ENCODE measurements at places on chromosomes 1 and 21.
A peak's percentile ranks its signal among the peaks of the same experiment; 100 is the strongest.

- DNase-seq = no peak
These were observed 3.6 kb upstream of the ZDHHC18 start for GRCh38 chr1:26822737-26823395.

GRCh38 chr1:235330918-235331285 is 2.5 kb downstream of the GGPS1 start:
- DNase-seq = no peak

- no peak for DNase-seq
These were observed 681.5 kb downstream of the MATN1 start for GRCh38 chr1:30041741-30042437.

- no peak for DNase-seq
These were observed 151.7 kb upstream of the NEGR1 start for GRCh38 chr1:72434070-72434469.

DNA sequence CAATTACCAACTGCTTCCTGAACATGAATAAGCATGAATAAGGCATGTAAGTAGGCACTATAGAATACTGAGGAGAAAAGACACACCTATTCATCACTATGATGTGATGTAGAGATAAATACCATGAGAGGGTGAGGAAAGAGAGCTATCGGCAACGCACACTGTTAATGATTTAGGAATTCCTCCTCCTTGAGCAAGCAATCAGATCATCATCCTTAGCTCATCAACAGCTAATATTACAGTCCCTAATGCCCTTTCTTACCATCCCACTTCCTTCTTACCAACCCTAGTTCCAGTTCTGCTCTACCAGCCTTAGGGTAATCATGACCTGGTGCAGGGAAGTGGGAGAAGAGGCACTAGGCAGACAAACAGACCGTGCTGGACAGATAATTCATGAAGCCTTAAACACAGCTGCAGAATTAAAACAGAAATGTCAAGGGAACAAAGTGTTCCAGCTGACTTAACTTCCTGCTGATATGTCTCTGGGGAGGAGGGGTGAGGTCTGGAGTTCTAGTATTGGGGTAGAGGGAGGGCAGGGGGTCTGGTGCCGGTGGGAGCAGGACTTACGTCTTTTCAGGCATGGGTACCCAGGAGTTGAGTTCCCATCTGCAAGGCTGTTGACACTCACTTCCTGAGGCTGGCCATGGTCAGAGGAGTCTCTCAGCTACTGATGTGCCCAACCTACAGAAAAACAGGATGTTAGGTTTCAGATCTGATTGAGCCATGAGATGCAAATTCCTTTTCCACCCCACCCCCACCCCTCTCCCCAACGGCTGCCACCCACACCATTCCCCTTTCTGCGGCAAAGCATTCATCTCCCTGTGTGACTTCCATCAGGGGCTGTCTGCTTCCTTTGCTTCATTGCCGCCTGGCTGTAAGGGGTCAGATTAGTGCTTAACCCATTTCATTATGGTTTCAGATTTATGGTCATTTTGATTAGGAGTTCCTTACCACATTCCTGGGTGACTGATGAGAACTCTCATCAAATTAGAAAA is 12.6 kb upstream of the RCSD1 start:
- DNase-seq = no peak

DNA sequence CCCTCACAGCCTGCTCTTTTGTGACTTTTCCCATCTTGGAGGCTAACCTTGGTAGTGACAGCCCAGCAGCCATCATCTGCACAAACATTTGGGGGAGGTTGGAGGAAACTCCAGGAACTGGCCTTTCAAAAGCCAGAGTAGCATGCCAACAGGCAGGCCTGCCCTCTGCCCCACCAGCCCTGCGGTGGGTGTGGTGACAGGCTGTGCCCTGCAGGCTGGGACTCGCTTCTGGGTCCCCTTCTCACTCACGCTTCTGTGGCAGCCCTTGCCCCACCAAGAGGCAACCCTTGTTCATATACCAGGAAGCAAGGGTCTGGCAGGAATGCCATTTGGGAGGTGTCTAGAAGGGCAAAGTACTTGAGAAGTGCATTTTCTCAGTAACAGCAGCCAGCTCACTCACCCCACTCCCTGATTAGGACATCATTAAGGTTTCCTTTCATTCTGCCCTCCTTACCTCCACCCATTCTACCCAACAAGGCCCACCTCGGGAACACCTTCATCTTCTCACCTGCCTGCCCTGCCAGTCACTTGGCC is 20.8 kb upstream of the FAM3B start:
- DNase-seq = no peak

- DNase-seq = no peak
These were observed 29.8 kb downstream of the PGM1 start for GRCh38 chr1:63622849-63623566.

DNA sequence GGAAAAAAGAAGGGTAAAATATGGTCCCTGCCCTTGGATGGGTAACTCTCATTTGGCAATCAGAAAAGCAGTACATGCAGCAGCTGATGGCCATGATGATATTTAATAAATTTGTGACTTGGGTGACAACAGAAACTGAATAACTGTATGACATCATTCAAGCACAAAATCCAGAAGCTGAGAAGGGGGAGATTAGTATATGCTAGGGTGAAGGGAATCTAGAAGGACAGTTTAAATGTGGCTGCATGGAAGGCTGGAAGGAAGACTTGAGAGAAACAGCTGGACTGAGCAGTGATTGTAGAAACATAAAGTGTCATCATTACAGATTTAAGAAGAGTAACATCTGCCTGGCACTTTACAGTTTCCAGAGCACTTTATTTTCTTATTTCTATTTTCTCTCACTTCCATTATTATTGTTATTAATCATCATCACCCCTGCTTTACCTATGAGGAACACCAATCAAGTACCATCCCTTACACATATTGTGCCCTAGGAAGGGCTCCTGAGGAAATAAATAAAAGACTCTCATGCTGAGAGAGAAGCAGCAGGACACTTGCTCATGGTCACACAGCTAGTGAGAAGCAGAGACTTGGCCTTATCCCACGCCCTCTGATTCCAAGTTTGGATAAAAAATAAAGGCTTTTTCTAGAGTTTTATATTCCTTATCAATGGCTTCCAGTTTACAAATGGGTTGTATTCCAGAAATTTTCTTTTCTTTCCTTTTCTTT is 207.2 kb downstream of the PBX1 start:
- DNase-seq = no peak

GRCh38 chr1:144551543-144552424 is 40.9 kb upstream of the PPIAL4F start:
- DNase-seq = peak; percentile 72

- DNase-seq = no peak
These were observed 189.6 kb downstream of the KAZN start for GRCh38 chr1:14788080-14788479.

DNA sequence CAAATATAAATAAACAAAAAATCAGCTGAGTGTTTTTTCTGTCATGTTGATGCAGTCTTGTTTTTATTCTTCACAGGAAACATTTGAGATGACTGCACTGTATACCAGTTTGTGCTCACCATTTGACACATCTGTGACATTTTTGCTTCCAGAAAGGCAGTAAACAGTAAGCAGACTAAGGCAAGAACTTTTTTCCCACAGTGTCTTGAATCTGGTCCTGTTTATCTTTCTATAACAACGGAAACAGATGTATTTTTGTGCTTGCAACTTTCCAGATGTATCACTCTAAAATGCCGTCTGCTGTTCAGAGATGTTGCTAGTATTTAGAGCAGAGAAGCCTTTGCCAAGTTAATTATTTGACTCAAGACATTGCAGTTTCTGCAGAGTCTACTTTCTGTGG is 105.5 kb downstream of the ZC3H11B start:
- no peak for DNase-seq

- DNase-seq = no peak
These were observed 133.8 kb upstream of the KIAA1614 start for GRCh38 chr1:180778782-180779398.

DNA sequence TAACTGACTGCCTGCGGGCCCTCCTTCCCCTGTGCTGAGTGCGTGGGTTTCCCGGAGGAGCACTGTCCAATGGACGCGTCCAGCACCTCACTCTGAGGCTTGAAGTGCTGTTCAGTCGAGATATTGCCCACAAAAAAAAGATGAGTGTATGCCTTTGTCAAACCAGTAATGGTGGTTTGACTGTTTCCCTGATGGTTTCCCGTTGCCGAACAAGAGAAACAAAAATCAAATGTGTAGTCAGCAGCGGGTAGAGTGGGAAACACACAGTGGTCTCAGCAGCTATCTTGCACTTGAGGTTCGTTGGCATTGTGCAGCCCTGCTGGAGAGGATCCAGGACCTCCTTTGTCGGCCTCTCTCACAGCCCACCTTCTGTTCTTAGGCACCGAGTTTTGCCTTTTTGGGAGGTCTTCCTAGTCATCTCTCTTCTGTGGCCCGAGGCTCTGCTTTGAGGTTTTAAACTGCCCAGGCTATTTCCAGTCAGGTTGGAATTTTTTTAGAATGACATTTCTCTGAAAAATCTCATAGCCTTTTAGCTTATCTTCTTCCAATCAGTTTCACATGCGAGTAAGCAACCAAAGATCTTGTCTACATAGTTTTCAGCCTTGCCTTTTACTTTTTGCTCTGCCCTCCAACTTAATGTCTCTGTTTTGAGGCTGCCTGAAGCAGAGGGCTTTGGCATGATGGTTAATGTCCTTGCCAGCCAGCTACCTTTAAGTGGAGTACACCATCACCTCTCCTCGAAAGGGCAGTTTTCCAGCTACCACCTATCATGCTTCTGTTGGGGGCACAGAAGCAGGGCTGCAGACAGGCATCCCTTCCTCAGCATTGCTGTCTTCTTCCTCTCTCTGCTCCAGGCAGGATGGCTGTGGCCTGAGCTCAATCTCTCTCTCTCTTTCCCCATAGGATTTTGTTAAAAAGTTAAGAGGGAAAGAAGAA is 132.3 kb downstream of the URB2 start:
- no peak for DNase-seq

DNA sequence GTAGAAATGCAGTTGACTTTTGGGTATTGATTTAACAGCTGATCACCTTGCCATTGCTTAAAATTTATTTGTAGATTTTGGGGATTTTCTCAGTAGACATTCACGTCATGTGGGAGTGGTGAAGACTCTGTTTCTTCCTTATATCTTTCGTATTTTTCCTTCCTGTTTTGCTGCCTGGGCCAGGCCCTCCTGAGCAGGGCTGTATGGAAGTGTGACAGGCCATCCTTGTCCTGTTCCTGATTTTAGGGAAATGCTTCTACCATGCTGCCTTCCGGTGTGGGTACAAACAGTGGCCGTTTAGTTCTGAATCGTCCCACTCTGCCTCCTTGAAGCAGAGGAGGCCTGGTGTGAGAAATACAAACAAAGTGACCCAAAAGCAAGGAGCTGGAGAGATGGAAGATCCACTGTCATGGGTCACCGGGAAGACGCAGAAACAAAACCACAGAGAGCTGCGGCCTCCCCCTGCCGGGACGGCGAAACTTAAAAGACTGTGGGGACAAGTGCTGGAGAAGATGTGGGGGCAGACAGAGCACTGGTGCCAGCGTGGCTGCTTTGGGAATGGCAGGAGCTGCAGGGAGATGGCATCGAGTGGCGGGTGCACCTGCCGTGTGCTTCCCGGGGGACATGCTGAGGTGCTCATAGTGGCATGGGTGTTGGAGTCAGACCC is 7.6 kb downstream of the AGPAT3 start:
- no peak for DNase-seq
